Activated CD4-positive, alpha-beta T cell treated with anti-CD3 and anti-CD28 coated beads for 36 hours (primary cell): ENCODE measurements at places on chromosomes 1 and 21. TPM values are rescaled to one million over a fixed set of nuclear protein-coding genes. Genes with fewer than 3 reads are reported as not detected.
A peak's percentile ranks its signal among the peaks of the same experiment; 100 is the strongest.

GRCh38 chr21:37224861-37225839 lies 42.0 kb downstream of the VPS26C start:
- H3K4me3 ChIP-seq, result peak overlapping the region; percentile 48
- no peaks in the 10 kb centered on the region for H3K27me3 ChIP-seq
- peaks cover 65% of the 10 kb centered on the region for H3K36me3 ChIP-seq
- peak overlapping the region; percentile 91 for H3K27ac ChIP-seq
- DNase-seq, result peak; percentile 77
- peaks cover 44% of the 10 kb centered on the region for H3K4me1 ChIP-seq

Gene PACC1
- total RNA-seq, result 13.8 TPM

Gene KIF1B
- 12.3 TPM for total RNA-seq

DNA sequence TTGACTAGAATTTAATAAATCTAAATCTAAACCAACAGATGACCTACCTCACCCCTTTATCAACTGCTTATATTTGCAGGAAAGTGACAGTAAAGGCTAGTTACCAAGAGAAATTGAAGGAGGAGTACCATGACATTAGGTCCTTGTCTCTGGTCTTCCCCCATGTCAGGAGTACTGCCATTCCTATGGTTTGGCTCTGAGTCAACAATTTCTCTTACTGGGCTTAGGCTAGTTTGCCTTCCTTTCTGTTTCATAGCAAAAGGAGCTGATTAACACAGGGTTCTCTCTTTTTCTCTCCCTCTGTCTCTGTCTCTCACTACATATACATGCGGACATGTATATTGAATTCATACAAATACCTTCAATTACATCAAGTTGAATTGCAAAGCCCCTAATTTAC lies 579.9 kb downstream of the DPYD start:
- no peak for DNase-seq
- no peaks in the 10 kb centered on the region for H3K27me3 ChIP-seq
- H3K4me3 ChIP-seq, result no peak overlapping the region
- no peaks in the 10 kb centered on the region for H3K36me3 ChIP-seq
- no peaks in the 10 kb centered on the region for H3K4me1 ChIP-seq
- H3K27ac ChIP-seq, result no peak overlapping the region

DNA sequence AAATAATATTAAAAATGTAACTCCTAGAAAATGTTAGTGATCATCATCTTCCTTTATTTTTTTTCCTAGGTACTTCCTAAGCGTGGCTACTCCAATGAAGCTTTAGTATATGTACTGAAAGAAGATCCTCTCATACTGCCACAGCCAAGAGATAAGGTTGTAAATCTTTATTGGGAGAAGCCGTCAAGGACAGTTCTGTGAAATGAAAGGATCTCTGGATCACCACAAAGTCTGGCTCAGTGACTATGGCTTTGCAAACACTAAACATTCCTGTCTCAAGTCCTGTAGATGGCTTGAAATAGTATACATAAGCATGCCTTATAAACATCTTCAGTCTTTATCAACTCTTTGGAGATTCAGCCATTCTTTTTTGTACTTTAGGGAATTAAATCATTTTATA lies 61.2 kb upstream of the DPH5 start:
- H3K27me3 ChIP-seq, result no peaks in the 10 kb centered on the region
- no peak for DNase-seq
- H3K4me1 ChIP-seq, result peaks cover 48% of the 10 kb centered on the region
- peaks cover 19% of the 10 kb centered on the region for H3K36me3 ChIP-seq
- no peak overlapping the region for H3K27ac ChIP-seq
